Stimulated activated CD4-positive, alpha-beta T cell treated with anti-CD3 and anti-CD28 coated beads, Interleukin-1b, Interleukin-23, amount 100 ng/mL, for 1 hour (primary cell): ENCODE measurements at places on chromosomes 6 and 20.

- no peak for DNase-seq
Measured at GRCh38 chr20:38112261-38112929, 52.7 kb downstream of the TGM2 start.

DNA sequence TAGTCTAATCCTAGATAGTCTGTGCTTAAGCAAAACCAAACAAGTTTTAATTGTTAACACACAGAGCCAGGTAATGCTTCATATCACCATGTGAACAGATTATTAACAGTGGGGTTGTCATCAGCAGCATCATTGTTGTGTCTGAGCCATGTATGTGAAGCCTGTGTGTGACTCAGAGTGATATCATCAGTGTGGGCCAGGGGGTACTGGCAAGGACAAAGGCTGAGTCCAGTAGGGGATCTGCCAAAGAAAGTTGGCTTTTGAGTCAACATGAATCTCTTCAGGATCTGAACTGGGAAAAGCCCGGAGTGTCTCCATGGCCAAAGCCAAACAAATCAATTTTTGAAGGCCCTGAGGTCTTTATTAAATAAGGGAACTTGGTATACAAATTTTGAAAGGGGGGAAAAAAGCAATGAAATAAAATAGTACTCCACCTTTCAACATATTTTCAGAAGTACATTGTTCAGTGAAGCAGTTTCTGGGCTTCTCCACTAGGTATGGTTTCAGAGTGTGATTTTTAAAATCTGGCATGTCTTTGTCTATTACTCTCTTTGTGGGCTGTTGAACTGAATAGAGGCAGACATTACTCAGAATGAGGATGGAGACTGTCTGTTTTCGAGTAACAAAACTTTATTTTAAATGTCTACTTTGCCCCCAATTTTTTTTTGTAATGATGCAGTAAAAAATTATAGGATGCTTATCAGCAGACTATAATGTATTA, 444.2 kb upstream of the JAG1 start:
- DNase-seq: no peak

GRCh38 chr6:43951063-43951755, 176.0 kb downstream of the MRPL14 start:
- no peak for DNase-seq

DNA sequence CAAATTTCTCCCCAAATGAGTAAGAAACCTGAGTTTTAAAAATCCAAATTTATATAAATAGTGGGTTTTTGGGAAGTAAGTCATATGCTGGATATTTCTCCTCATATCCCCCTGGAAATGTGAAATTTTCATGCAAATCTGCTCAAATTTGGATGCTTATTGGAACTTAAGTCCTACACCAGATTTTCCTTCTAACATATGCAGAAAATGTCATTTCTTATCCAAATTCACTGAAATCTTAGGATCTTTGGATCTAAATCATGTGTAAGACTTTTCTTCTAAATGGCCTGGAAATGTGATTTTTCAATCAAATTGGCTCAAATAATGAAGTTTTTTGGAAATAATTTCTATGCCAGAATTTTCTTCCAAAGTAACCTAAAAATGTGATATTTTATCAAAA, 33.0 kb downstream of the ZNF133 start:
- no peak for DNase-seq

- DNase-seq: no peak
Measured at GRCh38 chr6:38676974-38677544, 25.9 kb downstream of the GLO1 start.

DNA sequence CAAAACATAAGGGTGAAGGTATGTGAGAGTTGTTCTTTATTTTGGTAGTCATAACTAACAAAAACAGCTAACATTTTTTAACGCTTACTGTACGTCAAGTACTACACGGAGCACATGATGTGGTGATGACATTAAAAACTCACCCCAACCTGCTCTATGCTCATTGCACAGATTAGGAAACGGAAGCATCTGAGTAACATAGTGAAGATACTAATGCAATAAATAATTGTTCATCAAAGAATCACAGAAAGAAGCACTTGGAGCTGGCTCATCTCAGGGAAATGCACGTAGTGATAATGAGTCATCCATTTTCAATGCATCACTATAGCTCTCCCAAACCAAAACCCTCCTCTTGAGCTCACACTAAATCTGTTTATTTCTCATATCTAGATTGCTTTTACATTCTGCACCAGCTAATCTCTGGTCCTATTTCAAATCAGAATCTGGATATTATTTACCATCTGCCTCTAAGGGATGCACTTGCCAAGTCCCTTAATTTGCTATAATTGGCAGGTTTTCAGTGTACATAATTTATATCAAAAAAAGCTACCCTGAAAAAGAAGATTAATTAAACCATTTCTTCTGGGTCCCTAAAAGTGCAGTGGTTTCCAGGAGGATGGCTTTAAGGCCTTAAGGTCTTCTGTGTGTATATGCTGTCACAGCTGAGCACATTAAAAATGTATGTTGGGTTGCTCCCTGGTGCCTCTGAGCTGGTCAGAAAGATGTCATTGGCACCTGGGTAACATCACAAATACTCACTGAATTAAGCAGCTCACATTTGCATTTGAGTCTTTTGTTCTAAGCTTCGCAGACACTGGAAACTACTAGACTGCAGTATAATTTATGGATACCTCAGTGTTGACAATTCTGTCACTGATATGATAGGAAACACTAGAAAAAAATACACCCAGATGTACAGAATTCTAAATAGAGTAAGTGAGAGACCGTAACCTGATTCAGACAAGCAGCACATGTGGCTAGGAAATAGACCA, 677.4 kb upstream of the CITED2 start:
- DNase-seq: no peak

- no peak for DNase-seq
Measured at GRCh38 chr6:139474145-139475108, 100.0 kb upstream of the CITED2 start.

GRCh38 chr6:143684486-143684885, 6.7 kb downstream of the PHACTR2 start:
- no peak for DNase-seq

- DNase-seq: no peak
Measured at GRCh38 chr20:64246616-64247306, 8.8 kb upstream of the PCMTD2 start.

GRCh38 chr6:144578385-144579350, 293.5 kb downstream of the UTRN start:
- no peak for DNase-seq

DNA sequence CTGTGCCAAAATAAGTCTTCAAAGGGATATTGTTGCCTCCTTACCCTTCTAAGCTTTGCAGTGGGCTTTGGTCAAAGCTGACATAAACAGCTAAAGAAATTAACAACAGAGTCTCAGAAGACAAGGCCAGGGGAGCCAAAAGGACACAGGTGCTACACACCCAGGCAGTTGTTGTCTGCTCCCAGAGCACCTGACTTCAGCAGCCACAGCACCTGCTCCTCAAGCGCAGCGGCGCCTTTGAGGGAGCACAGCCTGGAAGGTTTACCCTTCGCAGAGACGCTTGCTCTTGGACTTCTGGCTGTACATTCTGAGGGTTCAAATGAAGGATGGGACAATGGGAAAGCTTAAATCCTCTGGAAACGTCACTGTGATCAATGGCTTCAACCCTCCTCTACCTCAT, 16.6 kb downstream of the B4GALT5 start:
- no peak for DNase-seq

GRCh38 chr20:59611286-59611685, 6.9 kb downstream of the PHACTR3 start:
- DNase-seq: no peak
